ENCODE measurements at places on chromosomes 16 and 17. TPM values are rescaled to one million over a fixed set of nuclear protein-coding genes. Genes with fewer than 3 reads are reported as not detected.

- peak; percentile 17 for DNase-seq
- peaks cover 5% of the 10 kb centered on the region for H3K36me3 ChIP-seq
- H3K4me1 ChIP-seq = no peaks in the 10 kb centered on the region
Observed at GRCh38 chr16:20049831-20050230, 23.9 kb downstream of the GPR139 start.

DNA sequence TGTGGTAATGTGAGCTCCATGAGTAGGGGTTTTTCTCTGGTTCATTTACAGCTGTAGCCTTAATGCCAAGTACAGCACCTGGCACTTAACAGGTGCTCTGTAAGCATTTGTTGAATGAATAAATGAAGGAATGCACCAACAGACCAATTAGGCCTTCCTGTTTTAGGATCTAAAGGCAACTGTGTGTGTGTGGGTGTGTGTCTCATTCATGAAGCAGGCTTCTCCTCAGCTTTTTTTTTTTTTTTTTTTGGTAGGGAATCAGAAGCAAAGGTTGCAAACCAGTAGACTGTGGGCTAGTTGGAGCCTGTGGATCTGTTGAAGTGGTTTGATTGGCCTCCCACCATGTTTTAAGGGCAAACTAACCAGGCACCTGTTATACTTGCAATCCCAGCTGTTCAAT is 48.1 kb downstream of the HS3ST2 start:
- H3K4me3 ChIP-seq = no peak overlapping the region
- DNase-seq = no peak
- no peak overlapping the region for H3K27ac ChIP-seq
- H3K4me1 ChIP-seq = no peaks in the 10 kb centered on the region

The SEPTIN1 gene
- 1.9 TPM for total RNA-seq

The TBC1D3K gene
- not detected for total RNA-seq

- H3K36me3 ChIP-seq = no peaks in the 10 kb centered on the region
- peaks cover 8% of the 10 kb centered on the region for H3K4me1 ChIP-seq
- no peak overlapping the region for H3K27ac ChIP-seq
- H3K4me3 ChIP-seq = no peak overlapping the region
- no peaks in the 10 kb centered on the region for H3K27me3 ChIP-seq
Observed at GRCh38 chr16:48963901-48964615, 317.6 kb downstream of the CBLN1 start.

The PRM1 gene
- total RNA-seq = not detected

DNA sequence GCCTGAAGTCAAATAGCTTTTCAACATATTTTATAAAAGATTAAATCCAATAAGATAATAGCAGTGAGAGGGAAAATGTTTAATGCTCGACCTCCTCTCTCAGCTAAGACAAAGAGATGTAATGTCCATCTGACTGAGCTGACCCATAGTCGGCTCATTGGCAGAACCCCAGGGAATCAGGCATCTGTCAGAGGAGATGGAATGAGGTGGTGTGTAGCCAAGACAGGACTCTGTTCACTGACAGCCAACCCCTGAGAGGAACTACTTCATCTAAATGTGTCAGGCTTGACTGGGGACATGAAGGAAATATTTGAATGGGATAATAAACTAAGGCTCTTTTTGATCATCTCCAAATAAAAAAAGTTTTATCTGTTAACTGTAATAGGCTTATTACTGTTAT is 188.0 kb downstream of the CDH11 start:
- no peaks in the 10 kb centered on the region for H3K36me3 ChIP-seq
- no peak overlapping the region for H3K27ac ChIP-seq
- no peaks in the 10 kb centered on the region for H3K27me3 ChIP-seq
- no peaks in the 10 kb centered on the region for H3K4me1 ChIP-seq
- DNase-seq = no peak
- H3K4me3 ChIP-seq = no peak overlapping the region

Data from Calu3 (cell line).